ENCODE measurements at places on chromosomes 2 and 18.

- no peak for DNase-seq
Observed at GRCh38 chr18:33828949-33829348, 250.9 kb downstream of the ASXL3 start.

DNA sequence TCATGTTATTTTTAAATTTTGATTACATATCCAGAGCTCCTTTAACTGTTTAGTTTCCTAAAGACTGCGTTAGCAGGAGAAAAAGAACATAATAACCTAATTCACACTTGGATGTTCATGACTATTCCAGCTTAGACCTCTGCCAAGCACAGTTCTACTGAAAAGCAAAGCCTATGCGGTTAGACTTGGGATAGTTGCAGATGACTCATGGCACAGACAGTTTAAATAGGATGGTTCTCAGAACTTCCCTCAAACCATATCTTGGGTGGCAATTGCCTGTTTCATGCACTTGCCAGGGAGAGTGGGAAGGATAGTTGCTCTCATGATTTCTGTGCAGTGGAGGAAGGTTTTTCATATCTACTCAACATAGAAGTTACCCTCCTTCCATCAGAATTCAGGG, 149.7 kb upstream of the KLHL29 start:
- no peak for DNase-seq

DNA sequence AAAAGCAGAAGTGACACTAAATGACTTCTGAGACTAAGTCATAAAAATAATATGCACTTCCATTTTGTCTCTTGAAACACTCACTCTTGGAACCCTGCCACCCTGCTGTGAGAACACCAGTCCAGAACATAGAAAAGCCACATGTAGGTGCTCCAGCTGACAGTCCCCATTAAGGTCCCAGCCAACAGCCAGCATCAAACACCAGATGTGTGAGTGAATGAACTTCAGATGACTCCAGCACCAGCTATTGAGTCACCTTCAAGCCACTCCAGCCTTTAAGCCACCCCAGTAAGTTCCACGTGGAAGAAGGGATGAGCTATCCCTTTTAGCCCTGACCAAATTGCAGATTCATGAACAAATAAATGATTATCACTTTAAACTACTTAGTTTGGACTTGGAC, 31.5 kb upstream of the LGALSL start:
- no peak for DNase-seq

- DNase-seq, result no peak
Observed at GRCh38 chr2:59005836-59006615, 764.9 kb upstream of the FANCL start.

- DNase-seq, result no peak
Observed at GRCh38 chr2:229783108-229783721, 68.9 kb upstream of the DNER start.

DNA sequence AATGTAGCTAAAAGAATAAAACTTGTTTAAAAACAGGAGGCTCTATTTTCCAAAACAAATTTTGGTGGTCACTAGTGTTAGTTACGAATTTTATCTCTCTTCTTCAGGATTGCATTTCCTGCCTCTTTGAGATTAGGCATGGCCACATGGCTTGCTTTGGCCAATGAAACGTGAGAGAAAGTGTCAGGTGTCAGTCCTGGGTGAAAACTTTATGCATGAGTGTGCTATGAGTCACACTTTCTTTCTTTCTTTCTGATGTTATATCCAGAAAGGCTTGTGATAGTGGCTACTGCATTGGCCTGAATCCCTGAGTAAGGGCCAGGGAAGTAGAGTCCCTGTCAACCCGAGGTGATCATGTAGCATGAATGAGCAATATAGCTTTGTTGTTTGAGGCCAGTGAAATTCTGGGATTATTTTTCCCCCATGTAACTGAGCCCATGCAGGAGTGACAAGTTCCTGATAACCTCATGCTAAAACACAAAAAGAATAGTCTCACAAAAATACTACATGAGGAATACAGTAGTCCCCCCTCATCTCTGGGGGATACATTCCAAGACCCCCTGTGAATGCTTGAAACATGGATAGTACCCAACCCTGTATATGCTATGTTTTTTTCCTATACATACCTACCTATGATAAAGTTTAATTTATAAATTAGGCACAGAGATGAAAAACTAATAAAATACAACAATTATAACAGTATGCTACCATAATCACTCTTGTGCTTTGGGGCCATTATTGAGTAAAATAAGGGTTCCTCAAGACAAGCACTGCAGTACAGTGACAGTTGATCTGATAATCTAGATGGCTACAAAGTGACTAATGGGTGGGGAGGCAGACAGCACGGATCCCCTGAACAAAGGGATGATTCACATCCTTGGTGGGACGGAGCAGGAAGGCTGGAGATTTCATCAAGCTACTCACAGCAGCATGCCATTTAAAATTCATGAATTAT, 109.5 kb downstream of the CDC42EP3 start:
- DNase-seq, result peak; percentile 41

- DNase-seq, result no peak
Observed at GRCh38 chr18:45589356-45590035, 25.8 kb upstream of the SLC14A2 start.

GRCh38 chr2:239882331-239882732, 142.8 kb downstream of the NDUFA10 start:
- peak; percentile 58 for DNase-seq

- DNase-seq, result no peak
Observed at GRCh38 chr2:176084611-176085119, 903 bp upstream of the EVX2 start.

DNA sequence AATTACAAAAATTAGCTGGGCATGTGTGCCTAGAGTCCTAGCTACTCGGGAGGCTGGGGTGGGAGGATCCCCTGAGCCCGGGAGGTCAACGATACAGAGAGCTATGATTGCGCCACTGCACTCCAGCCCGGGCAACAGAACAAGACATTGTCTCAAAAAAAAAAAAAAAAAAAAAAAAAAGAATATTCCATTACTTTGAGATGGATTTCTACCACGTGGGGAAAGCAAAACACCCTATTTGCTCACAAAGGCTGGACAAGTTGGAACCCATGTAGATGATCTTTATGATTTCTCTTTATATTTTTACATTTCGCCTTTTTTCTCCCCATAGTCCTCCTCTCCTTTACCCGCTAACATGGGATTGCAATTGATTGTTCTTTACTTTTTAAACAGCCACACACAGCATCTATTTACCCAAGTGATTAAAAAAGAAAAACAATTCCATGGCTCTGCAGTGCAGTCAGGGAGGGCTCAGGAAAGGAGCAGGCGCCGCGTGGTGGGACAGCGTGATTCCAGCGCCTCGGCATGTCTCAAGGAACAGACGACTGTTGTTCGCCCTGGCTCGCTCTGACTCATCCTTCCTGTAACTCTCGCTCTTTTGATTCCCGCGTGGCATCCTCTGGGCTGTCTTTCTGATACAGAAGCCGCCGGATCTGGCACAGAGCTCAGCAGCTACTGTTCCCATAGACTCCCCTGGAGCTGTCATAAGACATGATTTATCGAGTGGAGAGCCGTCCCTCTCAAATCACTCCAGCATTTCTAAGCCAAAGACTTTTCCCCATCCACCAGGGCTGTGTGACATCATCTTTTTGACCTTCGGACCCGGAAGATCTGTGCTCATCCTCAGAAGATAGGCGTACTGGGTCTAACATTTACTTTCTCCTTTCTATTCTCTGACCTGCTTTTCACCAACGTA, 230.4 kb upstream of the AGAP1 start:
- DNase-seq, result no peak

GRCh38 chr18:7523772-7524171, 43.3 kb upstream of the PTPRM start:
- DNase-seq, result no peak

DNA sequence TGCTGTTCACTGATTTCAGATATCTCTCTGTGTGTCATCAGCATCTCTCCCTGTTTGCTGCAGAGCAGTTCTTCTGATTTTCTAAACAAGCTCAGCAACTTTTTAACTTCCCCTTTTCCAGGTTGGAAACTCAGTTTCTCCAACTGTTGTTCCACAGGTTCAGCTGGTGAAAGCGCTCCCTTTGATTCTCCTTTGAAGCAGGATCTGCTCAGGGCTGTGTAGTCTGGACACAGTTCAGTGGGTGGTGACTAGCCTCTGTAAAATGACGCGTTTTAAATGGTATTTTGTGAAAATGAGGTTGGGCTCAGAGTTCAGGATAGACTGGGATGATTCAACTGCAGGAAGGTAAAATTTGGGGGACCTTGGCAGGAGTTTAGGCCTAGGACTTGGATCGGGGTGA, 106.3 kb downstream of the TRIM43 start:
- DNase-seq, result no peak

GRCh38 chr18:79588636-79589481, 90.7 kb upstream of the CTDP1 start:
- no peak for DNase-seq

DNA sequence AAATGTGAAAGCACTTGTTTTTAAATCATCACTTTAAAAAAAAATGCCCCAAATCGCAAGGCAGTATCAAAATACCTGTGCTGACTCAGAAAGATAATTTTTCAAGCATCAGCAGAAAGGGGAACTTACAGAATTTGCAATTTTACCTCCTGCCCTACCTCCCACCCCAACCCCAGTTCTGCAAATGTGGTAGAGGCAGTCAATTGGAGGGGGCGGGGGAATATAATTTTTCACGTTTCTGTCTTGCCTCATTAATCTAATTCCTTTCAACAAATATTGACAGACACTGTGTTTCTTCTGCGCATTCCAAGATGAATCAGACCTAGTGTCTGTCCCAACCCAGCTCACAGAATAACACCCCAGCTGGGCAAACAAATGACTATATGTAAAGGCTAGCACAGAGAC, 76.8 kb downstream of the ALPK2 start:
- DNase-seq, result no peak

- DNase-seq, result no peak
Observed at GRCh38 chr18:58596265-58596681, 32.6 kb downstream of the ALPK2 start.

- DNase-seq, result no peak
Observed at GRCh38 chr2:48781366-48781765, 25.8 kb upstream of the LHCGR start.

- no peak for DNase-seq
Observed at GRCh38 chr18:51400721-51401120, 203.2 kb upstream of the MEX3C start.

DNA sequence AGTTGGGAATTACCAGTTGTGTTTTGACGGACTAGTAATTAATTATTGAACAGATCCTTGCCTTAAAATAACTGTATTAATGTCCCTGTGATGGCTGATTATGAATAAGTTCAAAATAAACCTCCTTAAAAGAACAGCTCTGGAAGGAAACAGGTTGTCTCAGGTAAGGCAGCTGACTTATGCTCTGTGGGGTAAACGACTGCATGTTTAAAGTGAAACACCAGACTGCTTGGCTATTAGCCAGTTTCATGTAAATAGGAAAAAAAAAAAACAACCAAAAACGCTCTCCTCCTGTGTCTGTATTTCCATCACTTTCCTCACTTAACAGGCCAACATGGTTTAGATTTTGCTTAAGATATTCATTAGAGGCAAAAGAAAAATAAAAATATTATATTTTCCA, 243.6 kb downstream of the TMEM182 start:
- DNase-seq, result no peak

GRCh38 chr18:80037869-80038630, 3.8 kb downstream of the RBFA start:
- DNase-seq, result no peak

- no peak for DNase-seq
Observed at GRCh38 chr2:85506768-85507181, 32.2 kb upstream of the MAT2A start.

DNA sequence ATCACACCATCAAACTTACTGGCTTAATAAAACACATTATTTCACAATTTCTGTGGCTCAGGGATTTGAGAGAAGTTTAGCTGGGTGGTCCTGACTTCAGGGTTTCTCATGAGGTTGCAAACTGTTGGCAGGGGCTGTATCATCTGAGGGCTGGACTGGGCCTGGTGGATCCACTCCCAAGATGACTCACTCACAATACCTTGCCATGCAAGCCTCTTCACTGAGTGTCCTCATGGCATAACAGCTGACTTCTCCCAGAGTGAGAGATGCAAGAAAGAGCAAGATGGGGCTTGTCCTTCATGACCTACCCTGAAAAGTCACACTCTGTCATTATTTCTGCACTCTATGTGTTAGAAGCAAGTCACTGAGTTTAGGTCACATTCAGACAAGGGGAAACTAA, 73.8 kb downstream of the AQP4 start:
- DNase-seq, result no peak

DNA sequence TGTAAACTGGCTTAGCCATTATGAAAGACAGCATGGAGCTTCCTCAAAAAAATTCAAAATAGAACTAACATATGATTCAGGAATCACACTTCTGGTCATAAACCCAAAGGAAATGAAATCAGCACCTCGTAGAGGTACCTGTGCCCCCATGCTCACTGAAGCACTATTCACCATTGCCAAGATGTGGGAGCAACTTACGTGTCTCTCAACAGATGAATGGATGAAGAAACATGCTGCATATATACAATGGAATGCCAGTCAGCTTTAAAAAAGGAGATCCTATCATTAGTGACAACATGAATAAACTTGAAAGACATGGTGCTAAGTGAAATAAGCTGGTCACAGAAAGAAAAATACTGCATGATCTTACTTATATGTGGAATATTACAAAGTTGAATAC, 8.2 kb downstream of the SCTR start:
- no peak for DNase-seq

DNA sequence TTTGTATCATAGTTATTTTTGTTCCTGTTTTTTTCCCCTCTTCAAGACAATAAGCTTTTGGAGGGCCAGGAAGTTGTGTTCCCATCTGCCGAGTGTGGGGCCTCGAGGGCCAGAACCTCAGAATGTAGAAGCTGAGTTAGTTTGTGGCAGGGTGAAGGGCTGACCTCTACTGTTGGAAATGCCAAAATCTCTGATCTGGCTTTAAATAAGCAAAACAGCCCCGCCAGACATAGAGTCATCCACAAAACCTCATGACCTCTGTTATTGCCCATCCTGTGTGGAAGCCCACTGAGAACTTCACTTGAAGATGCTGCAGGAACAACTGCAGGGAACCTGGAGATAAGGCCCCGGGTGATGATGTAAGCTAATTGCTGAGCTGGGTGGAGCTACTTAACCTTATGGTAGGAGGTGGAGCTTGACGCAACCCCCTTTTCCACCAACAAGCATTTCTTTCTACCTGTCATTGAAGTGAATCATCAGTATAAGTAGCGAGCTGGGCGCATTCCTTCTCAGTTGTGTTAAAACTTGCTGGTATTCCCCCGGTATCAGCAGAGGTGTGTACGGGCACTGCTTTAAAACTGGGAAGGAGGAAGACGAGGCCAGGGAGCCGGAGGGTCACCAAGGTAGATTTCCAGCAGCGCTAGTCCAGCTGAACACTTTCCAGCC, 177.2 kb downstream of the NEDD4L start:
- DNase-seq, result no peak

- DNase-seq, result no peak
Observed at GRCh38 chr2:123364243-123364896, 660.7 kb upstream of the CNTNAP5 start.

GRCh38 chr2:191404568-191404991, 159.4 kb downstream of the MYO1B start:
- DNase-seq, result no peak
